Neural progenitor cell (in vitro differentiated cells): ENCODE measurements at places on chromosomes 2 and 18.

GRCh38 chr2:26349690-26350089 lies 3.1 kb upstream of the ADGRF3 start:
- no peak for DNase-seq

GRCh38 chr2:89763581-89764485 lies 1072.4 kb downstream of the RPIA start:
- DNase-seq = no peak

GRCh38 chr2:51960281-51960680 lies 928.3 kb upstream of the NRXN1 start:
- no peak for DNase-seq

- no peak for DNase-seq
These were observed 122.2 kb upstream of the ZEB2 start for GRCh38 chr2:144642131-144642530.

DNA sequence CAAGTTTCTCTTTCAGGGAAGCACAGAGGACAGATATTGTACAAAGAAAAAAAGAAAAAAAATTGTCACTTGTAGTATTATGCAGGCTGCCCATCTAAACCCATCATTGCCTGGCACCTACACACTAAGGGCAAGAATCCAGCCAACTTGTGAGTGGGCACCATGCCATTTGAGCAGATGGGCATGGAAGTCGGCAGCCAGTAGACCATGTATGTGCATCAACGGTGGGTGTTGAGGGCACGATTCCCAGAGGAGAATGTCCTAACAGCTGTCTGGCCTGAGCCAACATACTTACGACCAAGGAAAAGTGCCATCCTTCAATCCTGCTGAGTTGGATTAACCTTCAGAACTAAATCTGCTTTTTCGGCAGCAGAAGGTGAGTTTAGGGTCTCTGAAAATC lies 63.9 kb downstream of the ARHGAP15 start:
- DNase-seq = no peak

GRCh38 chr2:68845043-68845442 lies 26.2 kb downstream of the BMP10 start:
- DNase-seq = no peak

DNA sequence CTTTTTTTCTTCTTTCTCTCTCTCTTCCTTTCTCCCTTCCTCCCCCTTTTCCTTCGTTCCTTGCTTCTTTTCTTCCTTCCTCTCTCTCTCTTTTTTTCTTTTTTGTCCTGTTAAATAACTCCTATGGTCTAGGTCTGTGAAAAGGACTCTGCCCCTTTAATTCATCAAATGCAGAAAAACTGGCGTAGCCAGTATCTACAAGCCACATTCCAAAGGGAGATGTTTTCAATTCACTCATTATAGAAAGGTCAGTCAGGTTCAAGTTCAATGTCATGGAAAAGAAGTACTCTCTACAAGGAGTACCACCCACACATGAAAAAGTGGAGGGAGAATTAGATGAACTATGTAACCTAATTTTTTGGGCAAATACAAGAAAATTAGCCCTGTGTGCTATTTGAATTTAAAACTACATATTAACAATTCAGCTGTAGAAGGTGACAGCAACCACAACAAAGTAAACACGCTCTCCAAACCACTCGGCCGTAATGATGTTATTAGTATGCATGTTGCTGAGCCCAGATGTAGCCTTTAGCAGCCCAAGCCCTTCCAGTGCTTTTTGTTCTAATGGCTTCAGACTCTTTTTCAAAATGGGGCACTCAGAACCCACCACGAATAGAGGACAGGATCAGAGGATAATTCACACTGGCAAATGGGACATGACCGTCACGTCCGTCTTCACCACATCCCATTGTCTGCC lies 735.4 kb upstream of the FANCL start:
- no peak for DNase-seq

DNA sequence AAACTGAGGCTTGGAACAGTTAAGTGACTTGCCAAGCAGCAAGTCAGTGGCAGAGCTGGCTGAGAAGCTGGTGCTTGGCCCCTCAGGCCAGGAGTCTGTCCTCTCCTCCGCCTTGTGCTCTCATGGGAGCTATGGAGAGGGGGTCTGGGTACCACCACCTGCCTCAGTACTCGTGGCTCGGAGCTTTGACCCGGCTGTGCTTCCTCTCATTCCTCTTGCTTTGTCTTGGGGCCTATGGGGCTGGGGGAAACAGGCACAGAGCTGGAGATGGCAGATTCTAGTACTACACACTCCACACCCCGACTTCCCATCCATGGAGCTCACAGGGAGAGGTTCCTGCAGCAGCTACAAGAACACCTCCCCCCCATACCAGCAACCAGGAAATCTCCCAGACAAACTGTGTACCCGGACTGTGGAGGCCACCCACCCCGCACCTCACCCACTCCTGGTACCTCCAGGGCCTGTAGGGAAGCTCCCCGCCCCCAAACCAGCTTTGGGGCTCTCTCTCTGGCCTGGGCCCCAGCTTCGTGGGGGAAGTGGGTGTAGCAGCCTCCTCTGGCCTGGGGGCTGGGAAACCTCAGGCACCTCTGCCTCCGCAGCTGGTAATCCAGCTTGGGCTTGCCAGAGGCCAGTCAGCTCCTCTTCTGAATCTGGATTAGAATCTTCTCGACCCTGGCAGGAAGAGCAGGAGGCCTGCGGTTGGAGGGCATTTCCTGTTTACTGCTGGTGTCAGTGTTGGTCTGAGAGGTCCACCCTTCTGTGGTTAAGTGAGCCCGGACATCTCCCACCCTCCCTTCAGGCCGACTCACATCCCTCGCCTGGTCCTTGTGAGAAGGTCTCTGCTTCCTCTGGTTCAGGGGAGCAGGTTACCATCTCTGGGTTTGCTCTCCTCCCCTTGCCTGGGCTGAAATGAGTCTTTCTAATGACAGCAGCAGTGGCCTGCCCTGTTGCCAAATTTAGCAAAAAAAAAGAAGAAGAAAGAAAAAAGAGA lies 22.3 kb upstream of the RHOB start:
- DNase-seq = no peak

DNA sequence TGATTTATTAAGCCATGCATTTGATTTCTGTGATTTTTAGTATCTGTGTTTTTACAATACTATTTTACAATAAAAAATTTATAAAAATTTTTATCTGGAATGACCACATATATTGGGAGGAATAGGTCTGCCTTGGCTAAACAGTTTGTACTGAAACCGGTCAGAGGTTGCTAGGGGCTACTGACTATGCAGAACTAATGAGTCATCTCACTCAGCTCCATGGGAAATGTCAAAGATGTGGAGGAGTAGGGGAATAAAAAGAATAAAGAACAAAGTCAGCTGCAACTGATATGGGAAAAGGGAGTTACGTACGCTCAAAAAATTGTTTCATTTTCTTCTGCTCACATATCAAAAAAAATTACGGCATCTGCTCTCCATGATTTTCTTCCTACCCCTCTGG lies 8.6 kb upstream of the TMEM163 start:
- DNase-seq = no peak

GRCh38 chr2:115161081-115161770 lies 718.8 kb downstream of the DPP10 start:
- peak; percentile 80 for DNase-seq

DNA sequence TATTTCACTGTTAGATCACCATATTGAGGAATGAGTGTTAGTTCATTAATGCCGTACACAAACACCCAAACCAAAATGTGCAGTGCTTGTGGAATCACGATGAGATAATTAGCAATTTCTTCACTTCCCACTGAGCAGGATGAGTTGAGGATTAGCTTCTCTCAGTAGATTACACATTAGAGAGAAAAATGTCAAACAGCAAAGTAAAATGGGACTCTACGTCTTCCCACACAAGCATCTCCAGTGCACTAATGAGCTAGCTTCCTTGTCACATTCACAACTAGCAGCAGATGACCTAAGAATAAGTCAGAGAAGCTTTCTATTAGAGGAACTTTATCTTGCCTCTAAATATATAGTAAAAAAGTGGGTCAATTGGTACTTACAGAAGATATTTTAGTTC lies 926.9 kb downstream of the TSN start:
- DNase-seq = no peak

DNA sequence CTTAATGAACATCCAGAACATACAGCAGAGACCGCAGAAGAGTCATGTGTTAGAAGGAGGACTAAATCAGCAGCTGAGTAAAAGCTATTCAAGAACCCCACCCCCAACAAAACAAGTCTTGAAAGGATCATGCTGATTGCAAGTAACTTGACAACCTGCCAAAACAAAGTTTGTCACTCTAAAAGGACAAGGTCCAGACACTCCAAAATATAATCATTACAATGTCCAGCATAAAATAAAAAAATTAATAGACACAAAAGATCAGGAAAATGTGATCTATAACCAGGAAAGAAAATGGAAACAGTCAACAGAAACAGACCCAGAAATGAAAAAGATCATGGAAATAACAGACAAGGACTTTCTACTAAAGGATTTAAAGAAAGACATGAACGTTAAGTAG lies 28.5 kb downstream of the CCDC88A start:
- DNase-seq = no peak

DNA sequence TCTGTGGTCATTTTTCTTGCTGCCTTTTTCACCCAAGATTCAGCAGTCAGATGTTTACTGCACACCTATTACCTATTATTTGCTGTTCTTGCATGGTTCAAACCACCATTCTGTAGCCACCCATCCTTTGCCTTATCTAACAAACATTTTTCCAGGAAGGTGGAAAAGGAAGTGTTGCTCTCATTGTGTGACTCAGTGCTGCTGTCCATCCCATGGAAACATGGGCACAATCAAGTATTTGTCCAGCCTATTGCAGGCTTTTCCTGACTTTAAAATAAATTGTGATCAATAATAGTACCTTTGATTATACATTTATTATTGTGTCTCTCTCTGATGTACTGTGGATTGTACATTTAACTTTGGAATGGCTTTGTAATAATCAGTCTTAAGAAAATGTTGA lies 53.2 kb downstream of the USP14 start:
- no peak for DNase-seq

- peak; percentile 20 for DNase-seq
These were observed 103.5 kb downstream of the LBH start for GRCh38 chr2:30334762-30335363.

DNA sequence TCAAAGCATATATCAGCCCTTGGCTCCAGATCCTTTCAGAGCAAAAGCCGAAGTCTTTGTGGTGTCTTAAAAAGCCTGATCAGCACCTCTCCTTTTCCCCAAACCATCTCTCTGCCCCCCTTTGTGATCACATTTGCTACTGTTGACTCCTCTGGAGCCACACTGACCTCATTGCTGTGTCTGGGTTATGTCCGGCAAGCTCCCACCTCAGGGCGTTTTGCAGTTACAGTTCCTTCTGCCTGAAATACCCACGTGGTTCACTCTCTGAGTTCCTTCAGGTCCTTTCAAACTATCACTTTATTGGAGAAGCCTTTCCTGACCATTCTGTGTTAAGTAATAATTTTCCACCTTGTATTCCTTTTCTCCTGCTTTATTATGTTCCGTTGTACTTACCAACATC lies 11.8 kb downstream of the C2orf69 start:
- DNase-seq = no peak

GRCh38 chr2:143841935-143842334 lies 678.0 kb downstream of the ZEB2 start:
- DNase-seq = peak; percentile 21

DNA sequence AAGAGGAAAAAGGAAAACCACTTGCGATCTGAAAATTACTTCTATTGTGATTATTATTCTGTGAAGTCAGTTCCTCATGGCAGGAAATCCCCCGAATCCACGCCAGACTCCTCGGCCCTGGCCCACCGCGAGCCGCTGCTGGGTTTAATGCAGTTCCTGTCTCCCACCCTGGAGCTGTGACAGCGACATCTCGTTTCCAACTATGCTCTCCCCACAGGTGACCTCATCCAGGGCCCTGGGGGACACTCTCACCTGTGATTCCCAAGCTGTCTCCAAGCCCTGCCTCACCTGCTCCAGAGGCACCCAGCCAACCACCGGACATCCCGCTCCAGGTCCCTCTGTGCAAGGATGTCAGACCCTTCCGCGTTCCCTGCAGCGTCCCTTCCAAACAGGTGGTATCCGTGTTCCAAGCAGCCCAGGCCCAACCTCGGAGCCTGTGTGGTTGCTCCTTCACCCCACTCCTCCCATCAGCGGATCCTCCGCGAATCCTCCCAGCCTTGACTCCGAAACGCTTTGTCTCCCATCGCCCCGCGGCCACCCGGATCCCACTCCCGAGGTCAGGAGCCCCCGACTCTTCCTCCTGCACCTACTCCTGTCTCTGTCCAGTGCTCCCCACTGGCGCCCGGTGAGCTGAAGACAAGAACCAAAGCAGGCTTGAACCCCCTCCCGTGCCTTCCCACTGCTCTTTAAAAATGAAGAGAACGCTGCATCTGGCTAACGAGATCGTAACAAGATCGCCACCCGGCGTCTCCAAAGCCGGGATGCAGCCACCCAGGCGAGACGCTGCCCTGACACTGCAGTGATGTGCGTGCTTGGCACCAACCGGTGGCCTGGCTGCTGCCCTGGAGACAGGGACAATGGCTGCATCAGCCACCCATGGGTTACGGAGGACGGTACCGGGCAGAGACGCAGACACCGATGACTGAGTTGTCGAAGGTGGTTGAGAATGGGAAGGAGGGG lies 96.5 kb downstream of the NDUFA10 start:
- peak; percentile 56 for DNase-seq

DNA sequence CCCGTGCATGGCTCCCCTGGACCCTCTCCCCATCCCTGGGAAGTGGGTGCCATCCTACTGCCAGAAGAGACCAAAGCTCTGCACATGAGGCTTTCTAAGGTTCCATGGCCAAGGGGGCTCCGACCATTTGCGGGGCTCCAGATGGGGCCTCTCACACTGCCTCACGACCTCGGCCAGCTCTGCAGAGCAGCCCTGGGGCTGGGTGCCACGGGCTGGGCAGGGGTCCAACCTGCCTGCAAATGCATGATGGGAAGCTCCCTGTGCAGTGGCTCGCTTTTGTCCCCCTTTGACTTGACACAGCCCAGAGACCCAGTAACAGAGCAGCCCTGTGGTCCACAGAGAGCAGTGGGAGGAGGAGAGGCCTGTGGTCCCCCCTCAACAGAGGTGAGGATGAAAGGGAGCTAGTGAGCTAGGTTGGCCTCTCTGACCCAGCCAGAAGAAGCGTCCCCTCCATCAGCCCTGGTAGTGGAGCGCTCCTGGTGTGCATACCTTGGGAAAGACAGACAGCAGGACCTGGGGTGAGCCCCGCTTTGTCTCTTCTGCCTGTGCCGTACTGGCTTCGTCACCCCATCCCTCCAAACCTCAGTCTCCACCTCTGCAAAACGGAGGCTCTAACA lies 174.1 kb downstream of the DDX1 start:
- DNase-seq = no peak

GRCh38 chr18:58850786-58851469 lies 13.7 kb upstream of the ZNF532 start:
- no peak for DNase-seq

DNA sequence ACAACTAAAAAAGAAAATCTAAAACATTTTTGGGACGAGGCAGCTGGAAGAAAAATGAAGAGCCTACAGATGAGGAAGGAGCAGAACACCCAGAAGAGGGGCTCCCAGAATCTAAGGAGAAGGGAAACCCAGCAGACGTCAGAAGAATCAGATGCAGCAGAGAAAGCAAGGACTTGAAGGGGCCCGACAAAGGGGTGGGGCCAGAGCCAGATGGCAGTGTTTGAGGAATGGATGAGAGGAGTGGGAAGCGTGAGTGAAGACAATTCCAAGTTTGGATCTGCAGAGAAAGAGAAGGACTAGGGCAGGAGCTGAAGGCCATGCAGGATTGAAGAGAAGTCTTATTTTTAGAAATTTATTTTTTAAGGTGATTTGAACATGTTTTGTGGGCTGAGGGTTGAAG lies 19.3 kb downstream of the PTMA start:
- DNase-seq = no peak
